Activated T-helper 17 cell treated with anti-CD3 and anti-CD28 coated beads, Interleukin-2, amount 50 U/mL, for 72 hours (primary cell): ENCODE measurements at places on chromosomes 5 and 9. TPM values are rescaled to one million over a fixed set of nuclear protein-coding genes. Genes with fewer than 3 reads are reported as not detected.

The PCDHGB1 gene
- total RNA-seq, result not detected

The NIPAL4 gene
- total RNA-seq, result 0.90 TPM

The PRXL2C gene
- total RNA-seq, result 18.7 TPM

- ATAC-seq, result no peak
Measured at GRCh38 chr9:115250621-115251032, 132.7 kb upstream of the TNC start.

GRCh38 chr5:163916376-163916775, 411.0 kb downstream of the MAT2B start:
- ATAC-seq, result peak; percentile 54

DNA sequence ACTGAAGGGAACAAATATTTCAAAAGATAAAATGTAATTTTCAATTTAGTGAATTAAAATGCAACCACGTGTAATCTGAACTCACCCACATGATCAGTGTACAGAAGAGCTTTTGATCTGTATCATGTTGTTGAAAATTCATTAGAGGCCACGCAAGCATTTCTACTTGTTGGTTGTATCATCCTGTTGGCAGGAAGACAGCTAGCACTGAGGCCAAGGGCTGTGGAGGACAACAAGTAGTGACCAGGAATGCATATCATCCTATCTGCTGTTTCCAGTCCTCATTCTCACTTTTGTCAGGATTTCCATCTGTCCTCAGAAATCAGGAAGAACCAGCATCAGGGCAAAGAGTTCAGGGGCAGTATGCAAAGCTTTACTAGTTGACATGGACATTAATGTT, 29.9 kb upstream of the CKS2 start:
- no peak for ATAC-seq

GRCh38 chr5:1511651-1512540, 11.9 kb downstream of the LPCAT1 start:
- no peak for ATAC-seq

- no peak for ATAC-seq
Measured at GRCh38 chr5:41793141-41793770, 77.0 kb downstream of the OXCT1 start.
